ENCODE measurements at places on chromosomes 5 and 9. TPM values are rescaled to one million over a fixed set of nuclear protein-coding genes. Genes with fewer than 3 reads are reported as not detected.

The SPATA31E1 gene
- not detected for total RNA-seq

The CER1 gene
- total RNA-seq, result 0.22 TPM

The SPAAR gene
- total RNA-seq, result 0.89 TPM

The FOXI1 gene
- total RNA-seq, result not detected

The DBH gene
- total RNA-seq, result not detected

The CD72 gene
- total RNA-seq, result 1.6 TPM

The ZFR gene
- 65.1 TPM for total RNA-seq

The PCDHGA5 gene
- total RNA-seq, result 2.3 TPM

The EIF4E1B gene
- total RNA-seq, result not detected

- H3K4me1 ChIP-seq, result peaks cover 39% of the 10 kb centered on the region
- no peaks in the 10 kb centered on the region for H3K27me3 ChIP-seq
- peak; percentile 51 for DNase-seq
- H3K36me3 ChIP-seq, result peaks cover 51% of the 10 kb centered on the region
These were observed 7.7 kb downstream of the MACROH2A1 start for GRCh38 chr5:135391116-135391868.

- H3K27me3 ChIP-seq, result no peaks in the 10 kb centered on the region
- no peaks in the 10 kb centered on the region for H3K36me3 ChIP-seq
- no peak overlapping the region for H3K27ac ChIP-seq
- no peak overlapping the region for H3K4me3 ChIP-seq
- H3K4me1 ChIP-seq, result peaks cover 6% of the 10 kb centered on the region
These were observed 124.5 kb downstream of the GDNF start for GRCh38 chr5:37715361-37715760.

- no peaks in the 10 kb centered on the region for H3K36me3 ChIP-seq
- H3K4me3 ChIP-seq, result no peak overlapping the region
- no peaks in the 10 kb centered on the region for H3K4me1 ChIP-seq
These were observed 142.0 kb downstream of the FAM114A2 start for GRCh38 chr5:153896701-153897100.

GRCh38 chr9:9202276-9202675 lies 1402.7 kb upstream of the DMAC1 start:
- no peak for DNase-seq
- H3K27me3 ChIP-seq, result no peaks in the 10 kb centered on the region
- no peaks in the 10 kb centered on the region for H3K4me1 ChIP-seq
- no peak overlapping the region for H3K27ac ChIP-seq
- no peak overlapping the region for H3K4me3 ChIP-seq
- H3K36me3 ChIP-seq, result no peaks in the 10 kb centered on the region

DNA sequence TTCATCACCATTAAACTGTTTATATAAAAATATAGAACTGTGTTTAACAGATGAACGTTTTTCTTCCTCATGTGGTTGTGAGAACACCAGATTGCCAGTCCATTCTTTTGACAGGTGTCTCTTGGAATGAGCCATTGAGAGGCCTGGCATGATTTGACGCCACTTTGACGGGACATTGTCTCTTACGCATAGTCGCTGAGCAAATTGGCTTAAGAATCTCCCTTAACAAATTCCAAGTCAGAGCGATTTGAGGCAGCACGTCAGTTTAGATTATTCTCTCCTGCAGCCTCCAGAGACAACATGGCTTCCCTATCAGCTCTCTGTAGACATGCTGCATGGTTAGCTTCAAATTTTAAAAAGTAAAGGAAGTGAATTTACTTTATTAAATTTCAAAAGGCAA lies 510.7 kb upstream of the ACO1 start:
- no peak overlapping the region for H3K27ac ChIP-seq
- no peaks in the 10 kb centered on the region for H3K27me3 ChIP-seq
- no peaks in the 10 kb centered on the region for H3K4me1 ChIP-seq

DNA sequence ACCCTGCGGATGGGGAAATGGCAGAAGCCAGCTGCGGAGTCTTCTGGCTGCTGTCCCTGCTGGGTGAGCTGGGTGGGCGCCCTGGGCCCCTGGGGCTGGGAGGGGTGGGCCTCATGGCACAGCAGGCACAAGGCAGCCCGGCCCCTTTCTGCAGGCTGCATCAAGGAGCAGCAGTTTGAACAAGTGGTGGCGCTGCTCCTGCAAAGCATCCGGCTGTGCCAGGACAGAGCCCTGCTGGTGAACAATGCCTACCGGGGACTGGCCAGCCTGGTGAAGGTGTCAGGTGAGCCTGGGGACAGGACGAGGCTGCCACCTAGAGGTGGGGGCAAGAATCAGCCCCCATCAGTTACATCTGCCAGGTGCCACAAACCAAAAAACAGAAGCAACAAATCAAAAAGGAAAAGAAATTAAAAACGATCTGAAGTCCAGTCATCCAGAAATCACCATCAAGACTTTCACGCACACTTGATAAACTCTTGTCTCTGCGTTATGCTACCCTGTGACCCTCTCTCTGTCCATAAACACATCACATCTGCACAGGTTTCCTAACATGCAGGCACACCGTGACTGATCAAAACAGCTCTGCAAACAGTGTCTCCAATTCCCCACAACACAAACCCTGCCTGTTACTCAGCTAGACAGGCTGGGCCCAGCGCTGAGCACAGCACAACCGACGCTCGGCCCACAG lies 13.9 kb downstream of the REXO4 start:
- H3K4me3 ChIP-seq, result no peak overlapping the region
- H3K27ac ChIP-seq, result no peak overlapping the region
- no peak for DNase-seq
- no peaks in the 10 kb centered on the region for H3K27me3 ChIP-seq

- no peaks in the 10 kb centered on the region for H3K27me3 ChIP-seq
- H3K36me3 ChIP-seq, result no peaks in the 10 kb centered on the region
- no peak overlapping the region for H3K27ac ChIP-seq
- no peak overlapping the region for H3K4me3 ChIP-seq
These were observed 199.2 kb upstream of the KLF4 start for GRCh38 chr9:107688728-107689127.

DNA sequence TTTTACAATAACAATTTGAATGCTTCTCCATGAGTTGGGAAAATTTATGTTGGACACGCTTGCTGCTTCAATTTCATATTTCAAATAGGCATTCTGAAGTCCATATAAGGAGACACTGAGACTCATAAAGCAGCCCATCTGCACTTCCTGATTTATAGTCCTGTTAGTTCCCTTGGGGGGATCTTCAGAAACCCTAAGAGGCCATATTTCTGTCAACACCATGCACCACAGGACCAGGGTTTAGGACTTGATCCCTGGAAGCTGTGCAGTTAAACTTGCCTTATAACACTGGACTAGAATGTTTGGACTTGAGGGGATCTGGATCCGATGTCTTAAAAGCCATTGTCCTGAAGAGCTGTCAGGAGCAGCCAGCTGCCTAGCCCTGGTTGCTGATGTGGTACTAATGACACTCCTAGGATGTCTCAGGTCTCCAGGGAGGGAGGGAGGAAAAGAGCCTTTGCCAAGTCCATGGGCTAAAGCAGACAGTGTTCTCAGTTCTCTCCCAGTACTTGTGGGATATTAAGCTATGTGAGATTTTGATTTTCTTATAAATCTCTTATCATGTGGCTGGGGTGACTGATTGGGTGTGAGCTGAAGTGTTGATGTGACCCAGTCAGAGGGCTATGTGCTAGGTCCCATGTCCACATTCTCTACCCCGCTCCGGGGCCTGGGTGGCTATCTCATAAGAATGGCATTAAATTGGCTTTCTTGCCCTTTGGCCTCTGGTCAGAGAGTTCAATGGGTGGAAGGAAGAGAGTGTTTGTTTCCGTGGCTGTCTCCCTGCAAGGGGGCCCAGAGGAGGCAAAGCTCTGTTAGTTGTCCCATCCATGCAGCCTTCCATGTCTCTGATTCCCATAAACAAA lies 399.8 kb downstream of the OSTF1 start:
- H3K27me3 ChIP-seq, result no peaks in the 10 kb centered on the region
- DNase-seq, result peak; percentile 51
- H3K36me3 ChIP-seq, result no peaks in the 10 kb centered on the region
- H3K27ac ChIP-seq, result no peak overlapping the region

- no peak overlapping the region for H3K4me3 ChIP-seq
- H3K4me1 ChIP-seq, result no peaks in the 10 kb centered on the region
- H3K27me3 ChIP-seq, result no peaks in the 10 kb centered on the region
- no peak for DNase-seq
- no peaks in the 10 kb centered on the region for H3K36me3 ChIP-seq
- H3K27ac ChIP-seq, result no peak overlapping the region
These were observed 16.8 kb downstream of the GLDC start for GRCh38 chr9:6628704-6629103.

DNA sequence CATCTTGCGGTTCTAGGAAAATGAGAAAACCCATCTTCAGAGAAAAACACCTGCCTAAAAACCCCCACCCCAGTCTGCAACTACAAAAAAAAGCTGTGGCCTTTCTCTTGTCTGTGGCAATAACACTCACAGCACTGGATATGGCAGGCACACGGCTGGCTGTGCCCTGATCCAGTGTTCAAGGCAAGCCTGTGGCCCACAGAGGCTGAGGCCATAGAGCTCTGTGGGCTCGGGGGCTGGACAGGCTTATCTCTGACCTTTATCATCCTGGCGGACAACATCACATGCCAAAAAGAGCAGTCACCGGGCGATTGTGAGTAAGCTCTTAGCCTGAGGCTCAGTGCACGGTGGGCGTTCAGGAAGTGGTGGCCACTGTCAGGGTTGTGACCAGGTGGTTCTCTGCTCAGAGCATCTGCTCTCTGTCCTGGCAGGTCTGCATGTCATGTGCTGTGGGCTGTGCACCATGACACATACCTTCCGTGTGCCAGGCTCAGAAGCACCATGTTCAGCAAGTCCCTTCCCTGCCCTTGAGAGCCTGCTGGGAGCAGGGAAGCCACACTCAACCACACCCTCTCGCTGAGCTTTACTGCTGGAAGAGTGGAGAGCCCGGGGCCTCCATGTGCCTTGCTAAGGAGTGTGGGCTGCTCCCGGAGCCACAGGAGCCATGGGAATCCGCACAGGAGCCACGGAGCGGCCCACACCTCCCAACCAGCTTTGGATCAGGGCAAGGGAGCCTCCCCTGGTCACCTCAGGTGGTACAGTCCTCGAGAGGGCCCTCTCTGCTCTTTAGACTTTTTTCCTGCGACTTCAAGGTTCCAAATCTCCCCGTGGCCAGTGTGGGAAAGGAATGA lies 34.6 kb upstream of the WDR38 start:
- no peaks in the 10 kb centered on the region for H3K36me3 ChIP-seq
- H3K4me3 ChIP-seq, result no peak overlapping the region
- H3K27ac ChIP-seq, result peak overlapping the region; percentile 65
- peaks cover 59% of the 10 kb centered on the region for H3K4me1 ChIP-seq
- no peaks in the 10 kb centered on the region for H3K27me3 ChIP-seq
